ENCODE measurements at places on chromosomes 11 and 22. TPM values are rescaled to one million over a fixed set of nuclear protein-coding genes. Genes with fewer than 3 reads are reported as not detected.
A peak's percentile ranks its signal among the peaks of the same experiment; 100 is the strongest.

- no peak for DNase-seq
Observed at GRCh38 chr11:65630215-65630614, 7.7 kb upstream of the SIPA1 start.

ZP1 gene
- total RNA-seq: not detected

OR8D4 gene
- not detected for total RNA-seq

- DNase-seq: no peak
Observed at GRCh38 chr22:50305393-50305922, 2.0 kb downstream of the PLXNB2 start.

- no peak for DNase-seq
Observed at GRCh38 chr11:96827164-96827563, 437.4 kb downstream of the JRKL start.

GSTT2B gene
- 3.8 TPM for total RNA-seq

DNA sequence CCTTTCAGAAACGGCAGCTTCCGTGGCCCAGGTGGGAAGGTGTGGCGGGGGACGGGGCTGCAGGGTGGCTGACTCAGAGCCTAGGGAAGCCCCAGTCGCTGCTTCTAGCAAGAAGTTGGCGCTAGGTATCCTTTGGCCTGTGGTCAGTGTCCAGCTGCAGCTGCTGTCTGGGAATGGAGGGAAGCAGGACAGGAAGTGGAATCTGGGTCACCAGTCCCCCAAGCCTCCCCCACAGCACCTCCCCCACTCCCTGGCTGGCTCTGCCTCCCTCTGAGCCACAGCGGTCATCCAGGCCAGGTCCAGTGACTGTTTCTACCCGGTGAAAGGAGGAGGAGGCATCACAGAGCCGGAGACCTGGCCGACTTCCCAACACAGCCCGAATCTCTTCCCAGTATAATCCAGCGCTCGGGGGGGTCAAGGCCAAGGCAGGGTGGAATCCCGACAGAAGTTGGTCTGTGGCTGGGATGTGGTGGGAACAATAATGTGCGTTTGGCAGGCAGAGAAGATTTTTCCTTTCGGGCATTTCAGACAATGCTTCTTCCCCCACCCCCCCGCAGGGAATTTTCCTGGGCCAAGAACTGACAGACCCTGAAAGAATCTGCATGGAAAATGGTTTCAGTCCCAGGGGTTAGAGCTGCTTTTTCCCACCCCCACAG is 45.1 kb downstream of the C11orf96 start:
- DNase-seq: peak; percentile 78

DNA sequence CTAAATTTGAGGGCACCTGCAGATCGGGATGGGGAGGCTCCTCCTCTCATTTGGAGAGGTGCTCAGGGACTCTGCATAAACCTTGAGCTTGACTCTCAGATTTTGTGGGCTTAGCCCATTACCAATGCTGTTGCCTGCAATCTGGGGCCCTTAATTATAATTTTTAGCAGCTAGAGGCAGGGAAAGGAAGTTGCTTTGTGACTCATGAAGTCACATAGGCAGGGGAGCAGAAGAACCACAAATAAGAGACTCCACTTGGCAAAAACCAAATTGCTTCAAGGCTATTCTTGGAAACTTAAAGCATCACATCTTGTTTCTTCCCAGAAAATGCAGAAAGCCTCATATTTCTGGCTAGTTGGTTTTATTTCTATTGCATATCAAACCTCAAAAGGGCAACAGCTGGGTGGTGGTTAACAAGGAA is 46.9 kb downstream of the MICAL2 start:
- no peak for DNase-seq

DNA sequence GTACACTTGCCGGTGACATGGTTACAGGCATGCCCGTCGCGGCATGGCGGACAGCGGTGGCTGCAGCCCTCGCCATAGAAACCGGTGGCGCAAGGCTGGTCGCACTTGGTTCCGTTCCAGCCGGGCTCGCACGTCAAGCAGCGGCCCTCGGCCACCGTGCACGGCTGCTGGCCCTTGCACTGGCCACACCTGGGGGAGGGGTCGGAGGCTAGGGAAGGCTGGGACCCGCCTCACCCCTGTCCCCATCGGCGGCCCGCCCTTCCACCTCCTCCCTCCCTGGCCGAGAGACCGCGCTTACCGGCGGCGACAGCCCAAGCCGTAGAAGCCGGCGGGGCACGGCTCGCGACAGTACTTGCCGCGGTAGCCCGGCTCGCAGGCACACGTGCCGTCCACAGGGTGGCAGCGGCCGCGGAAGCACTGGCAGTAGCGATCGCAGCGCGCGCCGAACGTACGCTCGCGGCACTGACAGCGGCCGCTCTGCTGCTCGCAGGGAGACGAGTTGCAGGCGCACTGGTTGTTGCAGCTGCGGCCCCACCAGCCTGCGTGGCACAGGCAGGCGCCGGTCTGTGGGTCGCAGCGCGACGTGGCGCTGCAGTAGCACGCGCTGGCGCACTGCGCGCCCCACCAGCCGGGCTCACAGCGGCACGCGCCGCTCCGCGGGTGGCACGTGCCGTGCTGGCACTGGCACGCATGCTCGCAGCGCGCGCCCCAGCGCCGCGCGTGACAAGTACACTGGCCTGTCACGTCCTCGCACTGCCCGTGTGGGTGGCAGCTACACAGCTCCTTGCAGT is 6.7 kb downstream of the SCARF2 start:
- DNase-seq: no peak

DNA sequence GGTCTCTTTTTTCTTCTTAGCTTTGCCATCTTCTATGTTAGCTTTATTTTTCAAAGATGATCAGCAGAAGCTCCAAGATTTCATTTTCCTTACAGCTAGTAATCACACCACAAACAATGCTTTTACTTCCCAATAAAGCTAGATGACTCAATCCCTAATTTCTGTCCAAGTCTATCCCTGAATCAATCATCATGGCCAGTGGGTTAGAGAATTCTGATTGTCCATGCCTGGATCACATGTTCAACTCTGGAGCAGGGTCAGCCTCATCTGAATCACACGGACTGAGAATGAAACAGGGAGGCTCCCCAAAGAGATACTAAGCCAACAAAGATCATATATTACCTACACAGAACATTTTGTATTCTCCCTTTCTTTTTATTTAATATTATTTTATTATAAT is 79.6 kb downstream of the BBOX1 start:
- DNase-seq: no peak

ELFN2 gene
- total RNA-seq: 0.96 TPM

DNA sequence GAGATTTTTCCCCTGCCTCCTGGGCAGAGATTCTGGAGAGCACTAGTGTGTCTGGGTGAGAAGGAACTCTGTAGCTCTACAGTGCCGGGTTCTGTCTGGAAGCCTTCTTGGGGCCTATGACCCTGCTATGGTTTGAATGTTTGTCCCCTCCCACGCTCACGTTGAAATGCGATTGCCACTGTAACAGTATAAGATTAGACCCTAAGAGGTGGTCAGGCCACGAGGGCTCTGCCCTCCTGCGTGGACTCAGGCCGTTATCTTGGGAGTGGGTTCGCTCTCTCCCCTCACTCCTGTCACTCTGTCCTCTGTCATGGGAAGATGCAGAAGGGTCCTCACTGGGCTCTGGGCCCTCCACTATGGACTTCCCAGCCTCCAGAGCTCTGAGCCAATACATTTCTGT is 3.5 kb downstream of the AP5B1 start:
- DNase-seq: no peak

UPK3A gene
- not detected for total RNA-seq

CHRM1 gene
- not detected for total RNA-seq

- DNase-seq: no peak
Observed at GRCh38 chr11:63262547-63262946, 19.1 kb upstream of the SLC22A25 start.

IL17REL gene
- total RNA-seq: not detected

DNA sequence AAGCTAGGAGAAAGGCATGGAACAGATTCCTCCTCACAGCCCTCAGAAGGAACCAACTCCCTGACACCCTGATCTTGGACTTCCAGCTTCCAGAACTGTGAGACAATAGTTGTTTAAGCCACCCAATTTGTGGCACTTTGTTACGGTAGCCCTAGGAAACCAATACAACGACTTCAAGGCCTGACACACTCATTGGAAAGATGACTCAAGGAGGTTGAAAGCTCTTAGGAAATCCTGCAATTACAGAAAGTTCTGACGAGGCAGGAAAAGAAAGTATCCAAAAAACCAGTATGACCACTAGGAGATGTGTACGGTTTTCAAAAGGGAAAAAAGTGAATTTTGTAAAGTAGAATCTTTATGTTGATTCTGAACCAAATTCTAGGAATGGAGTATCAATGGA is 161.4 kb downstream of the SWAP70 start:
- no peak for DNase-seq

DNA sequence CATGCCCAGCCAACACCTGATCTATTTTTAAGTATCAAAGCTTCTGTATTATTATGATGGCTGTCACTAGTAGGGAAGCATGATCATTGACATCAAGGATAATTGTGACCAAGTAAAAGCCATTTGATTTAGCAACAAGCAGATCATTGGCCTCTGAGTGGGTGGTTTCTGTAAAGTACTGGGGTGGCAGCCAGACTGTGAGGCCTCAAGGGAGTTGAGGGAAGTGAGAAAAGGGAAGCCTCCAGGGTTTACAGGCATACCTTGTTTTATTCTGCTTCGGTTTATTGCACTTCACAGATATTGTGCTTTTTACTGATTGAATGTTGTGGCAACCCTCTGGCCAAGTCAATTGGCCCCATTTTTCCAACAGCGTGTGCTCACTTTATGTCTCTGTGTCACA is 60.1 kb downstream of the PRR5L start:
- DNase-seq: no peak

GRCh38 chr11:125123947-125124617 is 12.7 kb upstream of the TMEM218 start:
- no peak for DNase-seq

SLC43A1 gene
- total RNA-seq: 12.5 TPM

DNA sequence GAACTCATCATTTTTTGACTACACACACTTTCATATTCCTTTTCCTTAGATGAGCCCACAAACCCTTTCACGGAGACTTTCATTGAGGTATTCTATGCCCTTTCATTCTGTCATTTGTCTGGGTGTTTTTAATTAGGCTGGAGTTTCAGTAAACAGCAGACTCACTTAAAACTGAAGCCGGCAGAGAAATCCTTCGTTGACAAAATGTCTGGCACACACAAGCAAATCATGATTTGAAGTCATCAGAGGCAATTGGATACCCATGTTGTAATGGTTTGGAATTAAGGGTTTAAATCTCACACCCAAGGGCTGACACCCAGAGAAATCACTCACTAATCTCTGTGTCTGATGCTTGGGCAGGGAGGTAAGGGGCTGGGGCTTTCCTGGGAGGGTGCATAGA is 127.1 kb downstream of the EHF start:
- DNase-seq: no peak
